T-helper 9 cell (primary cell): ENCODE measurements at places on chromosomes 6 and 20.

DNA sequence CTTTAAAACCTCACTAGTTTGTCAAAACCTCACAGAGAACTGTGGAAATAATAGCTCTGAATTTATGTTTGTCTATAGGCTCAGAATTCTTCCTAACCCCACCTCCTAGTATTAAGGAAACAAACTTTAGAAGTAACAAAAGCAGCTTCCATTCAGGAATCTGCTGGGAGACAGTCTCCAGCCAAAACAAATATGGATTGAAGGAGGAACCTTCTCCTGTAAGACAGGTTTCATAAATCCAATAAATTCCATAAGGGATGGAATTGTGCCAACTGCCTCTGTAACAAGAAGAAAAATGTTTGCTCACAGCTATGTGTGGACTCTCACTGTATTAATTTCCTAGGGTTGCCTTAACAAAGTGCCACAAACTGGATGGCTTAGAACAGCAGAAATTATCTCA, 7.5 kb downstream of the SYCP2 start:
- no peak for DNase-seq

DNA sequence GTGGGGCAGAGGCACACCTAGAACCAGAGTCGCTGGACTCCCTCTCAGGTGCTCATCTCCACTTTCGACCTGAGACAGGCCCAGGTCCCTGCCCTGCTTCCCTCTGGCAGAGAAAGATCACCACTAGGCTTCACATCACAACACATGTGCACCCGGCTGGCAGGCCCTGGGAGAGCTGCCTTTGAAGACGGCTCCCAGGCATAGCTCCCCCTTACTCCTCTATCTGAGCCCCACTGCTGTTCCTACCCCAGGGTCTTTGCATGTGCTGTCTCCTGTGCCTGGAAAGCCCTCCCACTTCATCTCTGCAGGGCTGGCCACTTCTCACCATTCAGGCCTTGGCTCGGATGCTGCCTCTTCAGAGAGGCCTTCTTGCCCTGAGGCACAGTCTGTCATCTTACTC, 89.2 kb downstream of the NOL4L start:
- no peak for DNase-seq

- no peak for DNase-seq
Observed at GRCh38 chr6:42142118-42142835, at the start of gene C6orf132. Gene C6orf132 (minus strand): TSS chr6:42142620. CDS start chr6:42142444, 176 bp downstream.

DNA sequence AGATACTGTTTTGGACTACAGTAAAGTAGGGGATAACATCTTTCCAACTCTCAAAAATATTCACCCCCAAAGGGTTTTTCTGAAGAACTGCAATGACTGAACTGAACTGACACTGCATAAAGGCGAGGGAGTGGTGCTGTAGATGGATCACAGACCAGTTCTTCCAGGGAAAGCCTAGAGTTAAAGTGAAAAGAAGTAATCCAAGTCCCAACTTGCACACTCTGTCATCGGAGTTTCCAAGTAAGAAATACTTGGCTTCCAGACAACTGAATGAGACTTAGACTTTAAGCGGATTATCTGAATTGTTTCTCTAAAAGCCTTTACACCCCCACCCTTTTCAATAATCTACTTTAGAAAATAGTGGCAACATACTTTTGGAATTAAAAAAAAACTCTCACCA, 134.1 kb upstream of the PREP start:
- no peak for DNase-seq

GRCh38 chr20:4369798-4370124, 351.9 kb upstream of the PRND start:
- DNase-seq: no peak

GRCh38 chr6:106790149-106790770, 160.9 kb downstream of the QRSL1 start:
- no peak for DNase-seq

GRCh38 chr20:11188843-11189603, 515.2 kb upstream of the JAG1 start:
- no peak for DNase-seq

DNA sequence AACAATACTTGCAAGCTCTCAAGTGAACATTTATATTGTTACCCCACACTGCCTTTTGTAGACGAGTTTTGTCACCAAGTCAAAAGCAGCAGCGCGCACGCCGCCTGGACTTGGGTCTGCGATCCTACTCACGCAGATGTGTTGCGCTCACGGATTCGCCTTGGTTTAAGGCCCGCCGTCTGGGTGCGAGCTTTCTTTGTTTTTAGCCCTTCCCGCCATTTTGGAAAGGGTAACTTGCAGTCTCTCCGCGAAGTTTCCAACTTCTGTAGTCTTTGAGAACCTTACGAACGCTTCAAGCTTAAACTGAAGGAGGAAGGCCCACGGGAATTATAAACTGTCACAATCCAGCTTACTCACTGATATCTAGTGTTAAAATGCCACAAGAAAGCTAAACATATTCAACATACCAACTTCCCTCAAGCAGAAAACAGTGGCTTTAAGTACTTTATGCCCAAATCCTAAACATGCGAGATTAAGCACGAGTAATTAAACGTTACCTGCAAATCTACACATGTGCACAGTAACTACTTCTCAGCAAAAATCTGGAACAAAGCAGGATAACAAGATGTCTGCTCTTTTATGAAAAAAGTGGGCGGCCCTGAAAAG, 80.4 kb upstream of the BTN3A2 start:
- DNase-seq: no peak

DNA sequence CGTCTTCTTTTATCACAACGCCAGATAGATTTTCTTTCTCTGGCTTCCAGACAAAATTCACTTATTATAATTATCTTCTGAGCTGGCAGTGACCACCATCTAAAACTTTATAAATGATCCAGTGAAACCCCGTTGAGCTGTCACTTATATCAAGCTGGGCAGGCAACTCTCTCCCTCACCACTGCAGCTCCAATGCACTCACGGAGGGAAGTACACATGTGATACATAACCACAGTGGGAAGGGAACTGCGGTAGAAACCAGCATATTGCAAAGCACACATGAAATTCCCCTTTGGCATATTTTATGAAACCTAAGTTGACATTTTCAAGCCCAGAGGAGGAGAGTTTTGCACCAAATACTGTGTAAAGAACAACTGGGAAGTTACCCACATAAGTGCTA, 536.9 kb downstream of the HACE1 start:
- DNase-seq: no peak

GRCh38 chr20:57546956-57547649, 13.8 kb upstream of the PCK1 start:
- DNase-seq: no peak

- DNase-seq: no peak
Observed at GRCh38 chr6:43695215-43695966, 7.8 kb upstream of the MRPS18A start.

DNA sequence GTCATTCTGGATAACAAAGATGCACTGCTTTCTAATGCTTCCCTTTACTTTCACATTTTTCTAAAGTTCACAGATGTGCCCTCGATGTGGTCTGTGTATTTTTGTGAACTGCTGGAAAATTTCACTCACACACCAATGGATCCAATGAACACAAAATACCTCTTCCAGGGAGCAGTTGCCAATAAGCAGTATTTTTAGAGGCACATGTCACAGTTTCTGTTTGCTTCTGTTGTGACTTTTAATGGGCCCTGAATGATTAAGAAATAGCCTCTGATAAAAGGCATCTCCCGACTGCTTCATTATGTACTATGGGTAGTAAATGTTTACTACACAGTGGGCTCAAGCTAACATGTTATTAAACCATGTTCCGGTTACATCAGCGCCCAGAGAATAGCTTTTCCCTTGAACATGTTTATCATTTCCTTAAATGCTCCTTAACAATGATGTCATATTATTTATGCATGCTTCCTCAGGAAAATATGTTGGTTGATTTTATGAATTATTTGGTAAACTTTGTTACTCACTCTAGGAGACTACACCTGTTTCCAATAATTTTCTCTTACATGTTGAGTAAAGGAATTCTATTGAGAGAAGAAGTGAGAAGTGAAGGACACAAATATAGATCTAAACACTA, 188.0 kb downstream of the KCNQ5 start:
- DNase-seq: no peak
